ENCODE measurements at places on chromosomes 7 and 10.

DNA sequence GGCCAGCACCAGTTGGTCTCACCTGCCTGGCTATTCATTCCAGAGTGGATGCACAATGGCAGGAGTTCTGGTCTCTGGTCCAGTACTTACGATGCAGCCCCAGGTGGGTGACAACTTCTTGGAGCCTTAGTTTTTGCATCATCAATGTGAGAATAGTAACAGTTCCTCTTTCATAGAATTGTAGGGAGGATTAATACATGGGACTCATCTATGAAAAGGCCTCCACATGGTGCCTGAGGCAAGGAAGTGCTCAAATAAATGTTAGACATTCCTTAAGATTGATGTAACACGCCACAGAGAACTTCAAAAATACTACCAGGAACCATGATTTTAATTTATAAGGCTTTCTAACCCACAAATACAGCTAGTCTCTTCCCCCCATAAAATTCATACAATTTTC lies 120.1 kb upstream of the CHST15 start:
- no peak for DNase-seq
- no peak overlapping the region for H3K27ac ChIP-seq
- H3K4me1 ChIP-seq, result no peaks in the 10 kb centered on the region
- no peaks in the 10 kb centered on the region for H3K36me3 ChIP-seq

GRCh38 chr10:2700626-2701305 lies 366.6 kb upstream of the PFKP start:
- no peaks in the 10 kb centered on the region for H3K4me1 ChIP-seq
- no peaks in the 10 kb centered on the region for H3K36me3 ChIP-seq
- no peaks in the 10 kb centered on the region for H3K27me3 ChIP-seq
- H3K4me3 ChIP-seq, result no peak overlapping the region

DNA sequence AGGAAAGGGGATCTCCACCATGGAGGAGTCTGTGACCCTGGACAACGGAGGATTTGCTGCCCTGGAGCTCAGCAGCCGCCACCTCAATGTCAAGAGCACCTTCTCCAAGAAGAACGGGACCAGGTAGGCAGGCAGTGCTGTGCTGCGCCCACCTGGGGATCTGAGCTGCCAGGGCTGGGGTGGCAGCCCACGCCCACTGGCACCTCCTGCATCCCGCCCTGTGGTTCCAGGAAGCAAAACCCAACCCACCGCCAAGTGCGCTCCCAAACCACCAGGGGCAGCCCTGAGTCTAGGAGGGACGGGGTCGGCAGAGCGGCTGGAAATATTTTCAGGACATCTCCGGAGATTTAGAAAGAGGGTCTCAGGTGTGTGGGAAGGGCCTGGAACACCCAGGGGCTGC lies 440.3 kb upstream of the FOXK1 start:
- H3K4me1 ChIP-seq, result no peaks in the 10 kb centered on the region
- H3K4me3 ChIP-seq, result no peak overlapping the region
- H3K27me3 ChIP-seq, result no peaks in the 10 kb centered on the region
- no peaks in the 10 kb centered on the region for H3K36me3 ChIP-seq
- no peak for DNase-seq

- no peak overlapping the region for H3K4me3 ChIP-seq
- no peak overlapping the region for H3K27ac ChIP-seq
- H3K36me3 ChIP-seq, result peaks cover 4% of the 10 kb centered on the region
- H3K27me3 ChIP-seq, result no peaks in the 10 kb centered on the region
- no peak for DNase-seq
These were observed 69.4 kb downstream of the MCMBP start for GRCh38 chr10:119803264-119803663.

DNA sequence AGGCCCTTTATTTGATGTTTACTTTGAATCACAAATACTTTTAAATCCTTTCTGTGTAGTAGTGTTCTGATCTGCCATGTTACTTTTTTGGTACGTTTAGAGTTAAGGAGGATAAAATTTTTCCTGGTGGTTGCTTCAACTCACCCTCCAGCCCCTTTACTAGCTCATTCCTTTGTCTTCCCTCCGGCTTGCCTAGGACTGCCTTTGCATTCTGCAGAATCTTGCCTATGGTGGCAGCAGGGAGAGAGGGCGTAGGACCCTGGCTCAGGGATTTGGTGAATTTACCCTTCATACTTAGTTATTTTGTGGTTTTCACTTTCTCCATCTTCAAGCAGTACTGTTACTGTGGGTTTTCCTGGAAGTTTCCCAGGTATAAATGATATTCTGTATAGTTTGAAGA lies 833.5 kb downstream of the XPNPEP1 start:
- H3K27me3 ChIP-seq, result no peaks in the 10 kb centered on the region
- no peaks in the 10 kb centered on the region for H3K36me3 ChIP-seq
- H3K4me3 ChIP-seq, result no peak overlapping the region
- H3K27ac ChIP-seq, result no peak overlapping the region

DNA sequence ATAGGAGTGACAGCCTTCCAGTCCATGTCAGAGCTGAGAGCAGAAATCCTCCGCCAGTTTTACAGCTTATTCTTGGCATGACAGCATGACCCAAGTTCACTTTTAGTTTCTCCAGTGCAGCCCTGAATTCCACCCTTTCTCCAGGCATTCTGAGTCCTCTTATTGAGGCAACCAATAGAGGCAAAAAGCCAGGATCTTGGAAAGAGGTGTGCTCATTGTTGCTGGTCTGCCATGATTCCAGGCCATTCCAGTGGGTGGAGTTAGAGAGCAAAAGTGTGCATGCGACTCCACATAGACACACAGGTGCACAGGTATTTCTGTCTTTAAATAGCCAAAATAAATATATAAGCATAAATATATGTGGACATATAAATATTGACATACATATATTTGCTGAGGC lies 224.7 kb upstream of the ADARB2 start:
- H3K27ac ChIP-seq, result no peak overlapping the region
- no peak overlapping the region for H3K4me3 ChIP-seq
- no peaks in the 10 kb centered on the region for H3K27me3 ChIP-seq

GRCh38 chr7:43406961-43407360 lies 175.9 kb upstream of the STK17A start:
- no peaks in the 10 kb centered on the region for H3K4me1 ChIP-seq
- no peak overlapping the region for H3K27ac ChIP-seq
- H3K4me3 ChIP-seq, result no peak overlapping the region
- H3K27me3 ChIP-seq, result no peaks in the 10 kb centered on the region
- no peak for DNase-seq

DNA sequence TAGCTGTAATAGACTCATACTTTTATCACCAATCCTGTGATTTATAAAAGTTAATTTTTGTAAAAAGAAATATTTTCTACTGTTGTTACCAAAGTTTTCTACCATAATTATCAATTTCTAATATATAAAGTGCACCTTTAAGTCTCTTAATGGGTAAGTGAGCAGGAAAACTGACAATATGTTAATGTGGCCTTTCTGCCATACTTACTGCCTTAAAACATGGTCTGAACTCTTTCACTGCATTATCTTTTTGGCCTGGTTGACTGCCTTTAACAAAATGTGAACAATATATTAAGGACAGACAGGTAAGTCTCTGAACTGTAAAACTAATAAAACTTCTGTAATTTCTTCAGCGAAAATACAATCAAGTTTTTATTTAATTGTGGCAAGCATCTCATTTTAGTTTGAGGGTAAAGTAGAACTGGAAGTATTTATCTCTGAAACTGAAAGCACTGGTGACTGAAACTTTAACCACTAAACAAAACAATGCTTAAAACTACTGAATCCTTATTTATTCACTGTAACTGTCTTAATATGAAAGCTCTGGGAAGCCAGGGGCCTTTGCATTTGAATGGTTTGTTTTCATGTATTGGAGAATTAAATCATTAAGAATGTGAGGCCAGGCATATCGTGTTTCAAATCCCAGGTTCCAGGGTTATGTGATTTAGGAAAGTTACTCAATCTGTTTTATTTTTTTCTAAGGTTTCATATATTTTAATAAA lies 948.8 kb upstream of the POT1 start:
- no peak for DNase-seq
- H3K27me3 ChIP-seq, result no peaks in the 10 kb centered on the region
- H3K27ac ChIP-seq, result no peak overlapping the region
- no peaks in the 10 kb centered on the region for H3K4me1 ChIP-seq

DNA sequence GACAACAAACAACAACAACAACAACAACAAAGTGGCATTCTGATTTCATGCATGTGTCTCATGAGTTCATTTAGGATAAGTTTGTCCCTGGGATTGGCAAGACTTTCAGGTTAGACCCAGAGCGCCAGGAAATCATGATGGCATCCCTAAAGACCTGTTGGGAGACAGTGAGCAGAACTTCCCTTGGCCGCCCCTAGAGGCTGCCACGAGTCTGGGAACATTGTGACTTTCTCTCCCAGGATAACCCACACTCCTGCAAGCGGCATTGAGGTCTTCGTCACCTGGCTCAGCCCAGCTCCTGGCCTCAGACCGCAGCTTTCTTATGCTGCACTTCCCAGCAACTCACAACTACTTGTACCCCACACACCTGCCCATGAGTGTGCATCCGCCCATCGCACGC lies 80.5 kb upstream of the RNF32 start:
- H3K36me3 ChIP-seq, result no peaks in the 10 kb centered on the region
- no peaks in the 10 kb centered on the region for H3K4me1 ChIP-seq
- no peaks in the 10 kb centered on the region for H3K27me3 ChIP-seq
- no peak overlapping the region for H3K4me3 ChIP-seq

- H3K27me3 ChIP-seq, result no peaks in the 10 kb centered on the region
- H3K27ac ChIP-seq, result no peak overlapping the region
- no peaks in the 10 kb centered on the region for H3K36me3 ChIP-seq
- no peak for DNase-seq
These were observed 4.5 kb downstream of the PRAP1 start for GRCh38 chr10:133351408-133352318.

GRCh38 chr7:38179776-38180226 lies 1.8 kb downstream of the STARD3NL start:
- no peak for DNase-seq
- no peak overlapping the region for H3K4me3 ChIP-seq
- no peak overlapping the region for H3K27ac ChIP-seq
- no peaks in the 10 kb centered on the region for H3K27me3 ChIP-seq
- H3K4me1 ChIP-seq, result no peaks in the 10 kb centered on the region
- H3K36me3 ChIP-seq, result no peaks in the 10 kb centered on the region

- H3K4me3 ChIP-seq, result no peak overlapping the region
- no peaks in the 10 kb centered on the region for H3K4me1 ChIP-seq
- no peaks in the 10 kb centered on the region for H3K36me3 ChIP-seq
- no peak overlapping the region for H3K27ac ChIP-seq
These were observed 124.7 kb downstream of the MAD1L1 start for GRCh38 chr7:2108071-2108455.

GRCh38 chr7:31825576-31825975 lies 138.6 kb downstream of the PPP1R17 start:
- H3K4me1 ChIP-seq, result no peaks in the 10 kb centered on the region
- H3K4me3 ChIP-seq, result no peak overlapping the region
- DNase-seq, result no peak
- no peak overlapping the region for H3K27ac ChIP-seq
- no peaks in the 10 kb centered on the region for H3K27me3 ChIP-seq

DNA sequence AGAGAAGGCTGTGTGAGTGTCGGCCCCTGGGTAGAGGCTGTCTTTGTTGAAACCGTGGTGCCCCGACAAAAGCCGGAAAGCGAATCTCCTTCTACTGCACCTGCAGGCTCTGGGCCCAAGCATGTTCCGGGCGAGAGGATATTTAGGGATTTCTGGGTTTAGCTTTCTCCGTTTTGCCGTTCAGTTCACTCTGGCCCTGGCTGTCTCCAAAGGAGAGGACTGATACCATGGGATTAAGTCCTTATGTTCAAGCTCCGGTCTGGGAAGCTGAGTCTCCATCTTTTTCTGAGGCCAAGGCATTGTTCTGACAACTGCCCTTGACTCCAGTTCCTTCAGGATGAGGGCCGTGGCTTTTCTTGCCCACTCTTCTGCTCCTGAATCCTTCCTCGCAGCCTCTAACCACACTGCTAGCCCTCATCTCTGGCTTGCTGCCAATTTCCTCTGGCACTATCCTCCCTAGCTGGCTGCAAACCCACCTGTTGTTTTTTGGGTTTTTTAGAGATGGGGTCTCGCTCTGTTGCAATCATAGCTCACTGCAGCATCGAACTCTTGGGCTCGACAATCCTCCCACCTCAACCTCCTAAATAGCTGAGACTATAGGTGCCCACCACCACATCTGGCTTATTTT lies 206.8 kb downstream of the SKIDA1 start:
- H3K4me3 ChIP-seq, result no peak overlapping the region
- no peak for DNase-seq
- no peak overlapping the region for H3K27ac ChIP-seq
- H3K27me3 ChIP-seq, result no peaks in the 10 kb centered on the region
- H3K36me3 ChIP-seq, result no peaks in the 10 kb centered on the region

GRCh38 chr10:55287346-55287745 lies 486.3 kb upstream of the PCDH15 start:
- no peak for DNase-seq
- no peak overlapping the region for H3K4me3 ChIP-seq
- no peaks in the 10 kb centered on the region for H3K4me1 ChIP-seq
- no peak overlapping the region for H3K27ac ChIP-seq
- no peaks in the 10 kb centered on the region for H3K36me3 ChIP-seq
- H3K27me3 ChIP-seq, result no peaks in the 10 kb centered on the region

GRCh38 chr7:1112625-1113547 lies 25.0 kb downstream of the GPER1 start:
- H3K27ac ChIP-seq, result no peak overlapping the region
- H3K4me3 ChIP-seq, result no peak overlapping the region
- no peaks in the 10 kb centered on the region for H3K4me1 ChIP-seq
- H3K36me3 ChIP-seq, result no peaks in the 10 kb centered on the region

DNA sequence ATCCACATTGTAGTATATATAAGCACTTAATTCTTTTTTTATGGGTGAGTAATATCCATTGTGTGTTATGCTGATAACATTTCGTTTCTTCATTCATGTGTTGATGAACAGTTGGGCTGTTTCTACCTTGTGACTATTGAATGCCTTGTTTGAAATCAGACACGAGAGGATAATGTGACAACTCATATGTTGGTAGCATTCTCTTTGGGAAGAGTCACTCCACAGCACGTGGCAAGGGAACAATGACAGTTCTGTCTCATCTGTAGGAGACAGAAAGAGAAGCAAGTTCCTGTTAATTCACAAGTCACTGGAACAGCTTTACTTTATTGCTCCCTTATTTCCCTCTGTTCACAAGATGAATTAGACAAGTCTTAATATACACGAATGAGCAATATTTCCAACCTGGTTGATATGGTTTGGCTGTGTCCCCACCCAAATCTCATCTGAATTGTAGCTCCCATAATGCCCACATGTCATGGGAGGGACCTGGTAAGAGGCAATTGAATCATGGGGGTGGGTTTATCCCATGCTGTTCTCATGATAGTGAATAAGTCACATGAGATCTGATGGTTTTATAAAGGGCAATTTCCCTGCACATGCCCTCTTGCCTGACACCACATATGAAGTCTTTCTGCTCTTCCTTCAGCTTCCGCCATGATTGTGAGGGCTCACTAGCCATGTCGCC lies 125.3 kb downstream of the SEC23IP start:
- H3K27ac ChIP-seq, result no peak overlapping the region
- no peak for DNase-seq
- no peak overlapping the region for H3K4me3 ChIP-seq
- no peaks in the 10 kb centered on the region for H3K27me3 ChIP-seq
- H3K4me1 ChIP-seq, result no peaks in the 10 kb centered on the region
- no peaks in the 10 kb centered on the region for H3K36me3 ChIP-seq

Data from colonic mucosa (tissue), 4 donors.